CD4-positive, alpha-beta T cell (primary cell): ENCODE measurements at places on chromosomes 1 and 21. TPM values are rescaled to one million over a fixed set of nuclear protein-coding genes. Genes with fewer than 3 reads are reported as not detected.

The SPRR2G gene
- total RNA-seq: not detected

The BLACAT1 gene
- not detected for total RNA-seq

The KIAA1614 gene
- total RNA-seq: 0.14 TPM

The OPRD1 gene
- total RNA-seq: not detected

DNA sequence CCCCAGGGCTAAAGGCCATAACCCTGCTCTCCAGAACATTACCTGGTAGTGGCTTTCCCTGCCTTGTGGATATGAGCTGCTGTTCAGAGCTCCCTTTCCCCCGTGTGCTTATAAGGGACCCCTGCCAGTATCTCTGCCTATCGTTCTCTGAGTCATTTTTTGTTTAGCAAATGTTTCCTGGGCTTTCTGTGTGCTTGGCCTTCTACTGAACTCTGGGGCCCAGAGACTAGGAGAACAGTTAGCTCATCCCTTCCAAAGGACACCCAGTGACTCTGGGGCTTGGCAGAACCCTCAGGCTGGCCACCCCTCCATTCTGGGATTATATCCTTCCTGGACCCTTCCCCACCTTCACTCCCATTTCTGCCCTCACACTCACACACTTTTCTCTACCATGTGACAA lies 80.8 kb upstream of the POU3F1 start:
- peaks cover 15% of the 10 kb centered on the region for H3K27me3 ChIP-seq
- no peak for DNase-seq
- H3K27ac ChIP-seq: no peak overlapping the region
- H3K4me3 ChIP-seq: no peak overlapping the region
- H3K36me3 ChIP-seq: no peaks in the 10 kb centered on the region

- no peaks in the 10 kb centered on the region for H3K27me3 ChIP-seq
- no peaks in the 10 kb centered on the region for H3K4me1 ChIP-seq
- H3K27ac ChIP-seq: no peak overlapping the region
- no peak overlapping the region for H3K4me3 ChIP-seq
- no peak for DNase-seq
Measured at GRCh38 chr1:73803380-73803779, 394.6 kb downstream of the LRRIQ3 start.

DNA sequence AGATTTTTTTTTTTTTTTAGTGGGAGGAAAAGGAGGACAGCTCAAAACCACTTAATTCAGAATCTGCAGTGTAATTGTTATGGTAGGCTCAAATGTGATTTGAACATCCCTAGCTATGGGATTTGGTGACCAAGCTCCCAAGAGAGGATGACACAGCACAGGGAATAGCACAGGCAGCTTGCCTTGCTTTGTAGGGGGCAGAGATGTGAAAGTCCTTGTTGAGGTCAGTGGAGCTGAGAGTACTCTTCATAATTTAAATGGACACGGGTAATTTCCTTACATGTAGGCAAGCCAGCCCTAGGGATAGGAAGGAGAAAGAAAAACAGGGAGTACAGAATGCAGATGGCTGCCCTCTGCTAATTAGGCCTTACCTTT lies 3.2 kb upstream of the UCK2 start:
- H3K36me3 ChIP-seq: no peaks in the 10 kb centered on the region
- DNase-seq: no peak
- no peaks in the 10 kb centered on the region for H3K27me3 ChIP-seq
- H3K27ac ChIP-seq: no peak overlapping the region
